ENCODE measurements at places on chromosomes 2 and 18.
A peak's percentile ranks its signal among the peaks of the same experiment; 100 is the strongest.

DNA sequence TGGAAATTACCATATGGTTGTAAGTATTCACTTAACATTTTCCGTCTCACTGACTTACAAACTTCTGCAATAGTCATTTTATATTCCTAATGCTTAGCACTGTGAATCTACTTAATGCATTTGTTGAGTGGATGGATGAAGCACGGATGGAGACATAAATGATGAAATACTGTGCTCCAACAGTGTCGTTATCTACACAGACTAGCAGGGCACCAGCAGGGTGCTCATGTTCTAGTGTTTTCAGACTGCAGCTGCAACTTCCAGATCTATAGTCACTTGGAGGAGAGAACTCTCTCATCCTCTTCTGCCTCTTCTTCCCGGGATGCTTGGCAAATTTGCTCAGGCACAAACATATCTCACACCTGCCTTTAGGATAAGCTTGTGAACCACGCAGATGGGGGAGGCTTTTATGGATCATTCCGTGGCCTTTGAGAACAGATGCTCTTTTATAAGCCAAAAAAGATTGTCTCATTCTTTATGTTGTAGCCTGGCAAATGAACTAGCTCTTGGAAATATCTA is 797.7 kb downstream of the MBD2 start:
- no peak for DNase-seq

DNA sequence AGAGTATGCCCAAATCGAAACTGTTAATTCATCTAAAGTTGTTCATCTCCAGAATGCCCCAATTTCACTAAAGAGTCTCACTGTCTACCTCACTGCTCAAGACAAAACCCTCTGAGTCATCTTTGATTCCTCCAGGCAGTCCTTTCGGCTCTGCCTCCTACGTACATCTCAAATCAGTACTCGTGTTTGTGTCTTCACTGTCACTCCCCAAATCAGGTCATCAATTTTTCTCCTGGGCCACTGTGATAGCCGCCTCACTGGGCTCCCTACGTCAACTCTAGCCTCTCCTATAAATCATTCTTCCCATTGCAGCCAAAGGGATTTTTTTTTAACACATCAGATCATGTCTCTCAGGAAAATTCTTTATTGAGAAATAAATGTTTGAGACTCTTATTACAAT is 42.1 kb upstream of the TTC39C start:
- no peak for DNase-seq

DNA sequence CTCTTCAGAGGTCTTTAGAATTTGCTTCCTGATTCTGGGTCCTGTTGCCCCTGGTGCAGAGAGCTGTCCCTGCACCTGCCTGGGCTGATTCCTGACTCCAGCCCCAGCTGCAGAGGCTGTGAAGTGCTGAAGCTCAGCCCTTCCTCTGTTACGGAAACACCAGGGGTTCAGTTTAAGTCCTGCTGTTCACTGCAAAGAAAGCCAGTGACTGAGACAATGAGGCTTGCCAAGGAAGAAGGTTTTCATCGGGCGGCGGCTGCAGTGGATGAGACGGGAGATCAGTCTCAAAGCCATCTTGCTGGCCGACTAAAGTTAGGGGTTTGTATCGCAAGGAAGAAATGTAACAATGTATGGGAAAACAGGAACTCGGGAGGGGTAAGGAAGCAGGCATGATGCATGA is 142.4 kb upstream of the ZNF236 start:
- DNase-seq, result no peak

GRCh38 chr2:108304975-108305374 is 16.3 kb downstream of the SULT1C2 start:
- no peak for DNase-seq

DNA sequence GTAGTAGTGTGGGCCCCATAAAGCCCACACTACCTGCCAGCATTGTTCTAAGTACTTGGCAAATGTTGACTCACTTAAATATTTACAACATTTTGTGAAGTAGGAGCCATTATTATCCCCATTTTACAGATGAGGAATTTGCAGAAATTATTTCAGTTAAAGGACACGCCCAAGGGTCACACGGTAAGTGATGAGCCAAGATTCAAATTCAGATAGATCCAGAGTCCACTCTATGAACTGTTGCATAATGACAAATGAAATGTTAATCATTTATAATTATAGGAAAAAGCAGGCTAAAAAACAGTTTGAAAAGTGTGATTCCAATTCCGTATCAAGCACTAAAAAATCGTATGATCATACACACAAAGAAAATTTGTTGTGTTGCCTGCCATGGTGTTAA is 108.4 kb downstream of the MDH1 start:
- no peak for DNase-seq

- no peak for DNase-seq
Observed at GRCh38 chr2:237149425-237149824, 63.7 kb downstream of the COPS8 start.

GRCh38 chr2:43569921-43570320 is 25.9 kb downstream of the THADA start:
- DNase-seq, result no peak

DNA sequence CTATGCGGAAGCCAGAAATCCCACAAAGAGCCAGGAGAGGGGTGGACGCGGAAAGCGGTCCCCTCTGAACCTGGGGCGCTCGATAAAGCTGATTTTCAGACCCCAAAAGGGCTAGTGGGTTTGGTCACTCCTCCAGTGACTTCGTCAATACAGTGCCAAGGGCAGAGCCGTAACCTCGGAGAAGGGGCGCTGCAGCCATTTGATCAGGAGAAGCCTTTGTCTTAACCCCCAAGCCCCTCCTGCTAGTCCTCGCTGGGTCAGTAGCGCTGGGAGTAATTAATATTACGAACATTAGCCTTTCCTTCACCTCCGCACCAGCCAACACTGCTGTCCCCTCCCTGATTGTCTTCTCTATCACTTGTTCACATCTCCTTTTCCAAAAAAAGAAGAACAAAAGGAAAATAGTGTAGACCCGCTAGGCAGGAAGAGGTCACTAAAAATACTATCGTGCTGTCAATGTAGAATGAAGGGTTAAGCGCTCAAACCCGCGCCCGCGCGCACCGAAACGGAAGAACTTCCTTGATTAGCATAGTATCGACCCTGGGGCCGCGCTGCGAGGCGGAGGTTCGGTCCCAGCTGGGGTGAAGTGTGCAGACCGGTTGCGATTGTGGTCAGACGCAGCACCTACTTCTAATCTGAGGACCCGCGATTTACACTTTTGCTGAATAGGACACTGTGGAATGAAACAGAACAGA is 63.2 kb upstream of the MAPRE2 start:
- DNase-seq, result peak; percentile 11

DNA sequence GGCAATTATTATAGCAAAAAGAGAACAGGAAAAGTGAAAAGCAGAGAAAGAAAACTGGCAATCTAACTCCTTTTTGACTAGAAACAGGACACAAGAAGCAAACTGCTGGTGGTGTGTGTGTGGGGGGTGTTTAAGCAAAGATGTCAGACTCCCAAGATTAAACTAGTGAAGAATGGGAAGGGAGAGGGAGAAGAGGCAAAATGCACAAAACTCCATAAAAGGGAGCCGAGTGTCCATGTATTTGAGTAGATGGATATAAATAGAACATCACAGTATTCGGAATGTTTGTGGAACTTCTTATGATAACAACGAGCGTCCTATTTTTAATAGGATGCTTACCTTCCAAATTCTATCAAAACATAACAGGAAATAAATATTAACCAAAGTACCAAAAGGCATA is 179.8 kb upstream of the TRIB2 start:
- DNase-seq, result no peak

DNA sequence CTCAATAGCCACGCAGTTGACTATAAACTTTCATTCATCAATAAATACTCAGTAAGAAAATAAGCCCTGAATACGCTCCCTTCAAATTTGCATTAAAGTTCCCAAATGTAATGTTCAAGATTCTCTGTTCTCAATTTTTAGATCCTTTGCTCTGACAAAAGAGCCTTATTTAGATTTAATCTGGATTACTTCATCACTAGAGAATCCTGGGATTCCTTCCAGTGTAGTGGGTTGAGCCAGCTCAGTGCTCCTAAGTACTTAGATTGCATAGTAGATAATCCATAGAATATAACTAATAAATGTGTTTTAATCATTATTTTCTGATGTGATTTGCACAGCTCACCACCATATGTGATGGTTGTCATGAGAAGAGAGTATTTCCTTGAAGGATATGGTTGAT is 1286.2 kb downstream of the SUCLG1 start:
- DNase-seq, result peak; percentile 35

DNA sequence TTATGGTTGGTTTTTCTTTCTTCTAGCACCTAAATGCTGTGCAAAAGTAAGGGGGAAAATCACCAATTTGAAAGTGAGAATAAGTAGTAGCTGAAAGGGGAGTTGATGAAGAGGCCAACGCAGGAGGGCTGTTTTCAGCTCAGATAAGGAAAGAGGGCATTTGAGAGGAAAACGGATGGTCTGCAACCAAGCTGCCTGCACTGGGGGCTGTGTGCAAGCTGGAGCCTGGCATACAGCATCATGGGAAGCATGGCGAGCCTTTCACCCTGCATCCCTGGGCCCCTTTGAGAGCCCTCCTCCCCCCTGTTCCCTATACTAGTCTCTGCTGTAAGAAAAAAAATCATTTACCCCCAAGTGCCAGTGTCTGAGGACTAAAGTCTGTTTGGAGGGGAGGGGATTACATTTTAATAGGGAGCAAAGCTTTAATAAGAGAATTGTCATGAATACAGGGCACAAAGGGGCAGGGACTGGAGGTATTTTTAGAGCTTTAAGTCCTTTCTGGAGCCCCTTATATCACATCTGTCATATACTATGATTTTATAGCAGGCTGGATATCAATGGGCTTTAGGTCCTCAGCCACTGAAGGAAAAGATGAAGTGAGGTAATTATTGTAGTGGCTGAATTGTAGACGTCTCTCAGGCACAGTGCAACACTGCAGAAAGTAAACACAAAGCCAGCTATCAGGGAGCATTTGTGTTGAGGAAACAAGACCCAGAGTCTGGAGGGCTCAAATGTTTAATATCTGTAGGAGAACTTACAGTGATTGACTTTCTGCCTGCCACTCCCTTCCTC is 120.7 kb downstream of the FSHR start:
- no peak for DNase-seq

GRCh38 chr2:47654790-47655562 is 128.0 kb upstream of the MSH6 start:
- DNase-seq, result no peak

GRCh38 chr18:74525741-74526140 is 8.6 kb upstream of the CNDP1 start:
- no peak for DNase-seq

GRCh38 chr2:230441227-230441897 is 25.4 kb downstream of the SP100 start:
- peak; percentile 34 for DNase-seq

GRCh38 chr2:157438863-157439823 is 4.7 kb downstream of the CYTIP start:
- peak; percentile 69 for DNase-seq

GRCh38 chr2:113986762-113987290 is 96.9 kb downstream of the ACTR3 start:
- DNase-seq, result no peak

- DNase-seq, result no peak
Observed at GRCh38 chr2:102421890-102422759, 835 bp upstream of the IL18RAP start.

GRCh38 chr18:79789901-79790890 is 7.5 kb upstream of the KCNG2 start:
- no peak for DNase-seq

- no peak for DNase-seq
Observed at GRCh38 chr2:33602201-33602830, 3.2 kb upstream of the FAM98A start.

DNA sequence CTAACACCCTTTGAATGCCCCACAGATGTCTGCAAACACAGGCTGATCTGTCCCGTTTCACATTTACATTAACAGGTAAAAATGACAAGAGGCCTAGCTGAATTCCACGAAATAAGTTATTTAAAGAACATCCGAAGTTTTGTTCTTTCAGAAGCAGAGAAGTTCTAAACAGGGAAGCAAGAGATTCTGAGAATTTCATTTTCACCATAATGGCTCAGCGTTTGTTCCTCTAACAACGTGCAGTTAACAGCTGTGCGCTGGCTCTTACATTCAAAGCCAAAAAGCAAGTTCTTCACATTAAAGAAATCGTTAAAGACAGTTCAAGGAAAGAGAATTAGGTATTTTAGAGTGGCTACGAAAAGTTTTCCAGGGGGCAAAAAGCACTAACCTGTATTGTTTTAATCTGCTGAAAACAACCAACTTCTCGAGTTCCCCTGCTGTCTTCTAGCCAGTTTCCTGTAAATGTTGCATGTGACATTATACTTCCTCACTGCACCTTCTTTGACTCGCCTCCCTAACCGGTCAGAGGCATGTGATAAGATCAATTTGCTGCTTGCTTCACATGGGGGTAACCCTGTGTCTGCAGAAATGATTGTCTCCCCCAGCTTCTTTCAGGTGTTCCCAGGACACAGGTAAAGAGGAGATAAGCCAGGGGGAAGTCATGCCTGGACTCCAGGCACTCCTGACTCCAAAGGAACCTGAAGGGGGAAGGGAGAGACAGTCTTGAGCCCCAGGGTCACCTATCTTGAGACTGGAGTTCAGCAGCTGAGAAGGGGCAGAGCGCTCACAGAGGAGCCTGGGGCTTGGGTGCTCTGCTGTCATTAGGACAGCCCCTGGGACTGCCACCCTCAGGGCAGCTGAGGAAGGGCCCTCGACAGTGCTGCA is 36.8 kb upstream of the WIPF1 start:
- no peak for DNase-seq

- no peak for DNase-seq
Observed at GRCh38 chr2:224671731-224672130, 44.4 kb downstream of the CCDC195 start.

DNA sequence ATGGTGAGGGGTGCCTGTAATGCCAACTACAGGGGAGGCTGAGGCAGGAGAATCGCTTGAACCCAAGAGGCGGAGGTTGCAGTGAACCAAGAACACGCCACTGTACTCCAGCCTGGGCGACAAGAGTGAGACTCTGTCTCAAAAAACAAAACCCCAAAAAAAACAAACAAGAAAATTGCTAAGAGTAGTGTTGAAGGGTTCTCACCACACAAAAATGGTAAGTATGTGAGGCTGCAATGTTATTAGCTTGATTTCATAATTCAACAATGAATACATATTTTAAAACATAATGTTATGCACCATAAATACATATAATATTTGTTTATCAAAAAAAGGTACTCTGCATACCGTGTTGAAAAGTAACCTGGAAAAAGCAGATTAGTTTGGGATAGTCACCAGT is 45.8 kb downstream of the PSMG2 start:
- no peak for DNase-seq

- no peak for DNase-seq
Observed at GRCh38 chr2:195602687-195603086, 54.3 kb upstream of the SLC39A10 start.

DNA sequence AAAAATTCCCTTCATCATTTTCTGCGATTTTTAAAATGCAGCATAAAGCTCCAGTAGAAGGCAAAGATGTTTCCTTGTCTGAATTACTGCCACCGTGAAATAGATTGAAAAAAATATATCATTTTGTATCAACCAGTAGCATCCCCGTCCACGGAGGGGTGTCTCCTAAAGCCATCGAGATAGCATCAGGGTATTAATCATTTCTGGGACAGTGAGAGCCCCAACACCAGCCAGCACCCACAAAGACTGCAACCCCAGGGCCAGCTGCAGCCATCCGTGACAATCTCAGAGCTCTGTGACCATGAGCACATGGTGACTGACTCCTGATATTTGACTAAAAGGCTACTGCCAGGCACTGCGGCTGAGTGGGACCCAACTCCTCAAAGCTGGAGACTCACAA is 64.1 kb upstream of the SIX3 start:
- no peak for DNase-seq

Data from fibroblast of skin of right quadriceps (primary cell).